ENCODE measurements at places on chromosomes 2 and 18.

DNA sequence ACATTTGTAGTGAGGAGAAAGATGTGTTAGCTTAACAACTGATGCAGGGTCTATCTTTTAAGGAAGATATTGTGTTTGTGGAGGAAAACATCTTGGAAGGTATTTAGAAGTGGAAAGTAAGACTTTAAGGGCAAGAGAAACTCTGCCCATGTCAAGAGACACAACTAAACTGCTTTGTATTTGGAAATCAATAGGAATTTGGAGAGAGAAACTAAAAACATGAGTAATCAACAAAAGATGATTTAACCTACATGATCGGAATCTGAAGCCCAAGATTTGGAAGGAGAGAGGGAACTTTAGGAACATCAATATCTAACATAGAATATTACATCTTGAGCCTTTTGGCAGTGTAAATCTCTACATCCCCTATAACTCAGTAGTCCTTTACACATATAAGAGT, 184.2 kb upstream of the COL3A1 start:
- no peak for DNase-seq

- no peak for DNase-seq
Observed at GRCh38 chr2:25618676-25619075, 54.7 kb downstream of the DTNB start.

- no peak for DNase-seq
Observed at GRCh38 chr2:57760381-57760801, 286.2 kb upstream of the VRK2 start.

DNA sequence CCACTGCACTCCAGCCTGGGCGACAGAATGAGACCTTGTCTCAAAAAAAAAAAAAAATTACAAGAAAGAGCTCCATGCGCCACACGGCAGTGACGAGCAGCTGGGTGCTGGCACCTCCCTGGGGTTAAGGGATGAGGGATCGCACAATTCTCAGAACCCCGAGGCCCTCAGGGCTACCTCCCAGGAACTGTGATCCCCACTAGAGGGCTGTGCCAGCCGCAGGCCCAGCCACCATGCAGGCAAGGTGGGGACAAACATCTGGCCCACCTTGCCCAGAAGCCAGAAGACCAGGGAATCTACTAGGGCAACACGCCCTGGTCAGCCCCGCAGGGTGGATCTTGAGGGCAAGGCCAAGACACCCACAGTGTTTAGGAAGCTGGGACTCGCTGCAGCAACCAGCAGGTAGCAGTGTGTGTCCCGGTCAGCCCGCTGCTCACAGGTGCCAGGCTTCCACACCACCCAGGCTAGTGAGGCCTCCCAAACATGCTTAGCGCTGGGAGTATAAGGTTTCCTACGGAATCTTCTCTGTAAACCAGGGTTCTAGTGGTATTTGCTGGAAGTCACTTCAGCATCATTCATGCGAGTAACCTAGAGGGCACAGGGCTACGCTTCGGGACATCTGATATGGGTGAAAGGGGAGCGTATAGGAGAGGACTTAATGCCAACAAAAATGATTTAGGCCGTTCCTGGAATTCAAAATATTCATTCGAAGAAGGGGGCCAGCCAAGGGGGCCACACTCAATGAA, 6.7 kb downstream of the SAG start:
- no peak for DNase-seq

DNA sequence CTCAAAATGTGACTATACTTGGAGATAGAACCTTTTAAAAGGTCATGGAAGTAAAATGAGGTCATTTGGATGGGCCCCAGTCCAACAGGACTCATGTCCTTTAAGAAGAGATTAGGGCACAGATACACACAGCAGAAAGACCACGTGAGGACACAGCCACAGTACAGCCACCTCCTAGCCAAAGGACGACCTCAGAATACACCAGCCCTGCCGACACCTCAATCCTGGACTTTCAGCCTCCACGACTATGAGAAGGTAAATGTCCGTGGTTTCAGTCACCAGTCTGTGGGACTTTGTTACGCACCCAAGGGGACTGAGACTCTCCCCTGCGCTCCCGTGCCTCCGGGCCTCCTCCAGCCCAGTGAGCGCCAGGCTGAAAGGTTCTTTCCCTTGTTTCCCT, 30.2 kb upstream of the HPCAL1 start:
- no peak for DNase-seq

DNA sequence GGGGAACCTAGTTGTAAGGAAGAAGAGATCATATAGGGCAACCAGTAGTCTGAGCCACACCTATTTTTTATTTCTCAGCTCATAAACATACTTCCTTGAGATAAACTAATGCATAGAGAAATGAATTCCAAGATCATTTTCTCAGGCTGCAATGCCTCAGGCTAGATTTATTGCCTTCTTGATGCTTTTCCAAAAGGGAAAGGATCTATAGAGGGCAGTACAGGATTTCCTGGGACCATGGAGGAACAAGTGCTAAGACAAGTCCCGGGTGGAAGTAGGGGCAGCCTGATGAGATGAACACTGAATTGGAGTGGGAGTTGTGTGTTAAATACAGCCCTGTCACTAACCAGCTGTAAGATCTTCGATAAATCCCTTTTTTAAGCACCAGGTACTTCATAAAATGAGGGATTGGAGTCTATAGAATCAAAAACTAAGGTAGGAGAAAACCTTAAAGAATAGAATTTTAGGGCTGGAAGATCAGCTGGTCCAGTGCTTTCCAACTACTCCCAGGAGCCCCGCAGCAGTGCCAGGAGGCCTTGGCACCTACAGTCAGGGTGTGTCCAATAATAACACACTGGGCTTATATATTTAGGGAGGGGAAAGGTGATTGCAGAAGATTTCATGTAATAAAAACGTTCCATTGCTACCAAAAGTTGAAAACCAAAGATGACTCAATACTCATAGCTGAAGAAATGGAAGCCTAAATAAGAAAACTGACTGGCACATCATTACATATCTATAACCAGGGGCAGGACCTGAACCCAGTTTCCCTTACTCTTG, 58.1 kb downstream of the SERTAD2 start:
- DNase-seq, result no peak

DNA sequence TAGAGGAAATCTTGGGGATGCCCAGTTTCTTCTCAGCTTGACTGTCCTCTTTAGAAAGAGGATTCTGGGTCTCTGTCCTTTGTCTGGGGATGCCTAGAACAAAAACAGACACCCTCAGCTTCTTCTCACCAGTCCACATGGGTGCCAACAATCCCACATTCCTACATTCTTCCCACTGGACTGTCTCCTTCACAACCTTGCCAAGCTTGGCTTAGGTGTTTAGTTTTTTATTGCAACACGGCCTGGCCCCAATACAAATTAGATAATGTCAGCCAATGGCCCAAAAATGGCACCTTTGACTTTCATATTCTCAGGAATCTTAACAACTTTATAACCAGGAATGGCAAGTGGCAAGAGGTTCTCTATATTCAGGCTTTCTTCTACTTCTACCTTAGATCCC, 273.0 kb downstream of the RNF152 start:
- DNase-seq, result no peak

DNA sequence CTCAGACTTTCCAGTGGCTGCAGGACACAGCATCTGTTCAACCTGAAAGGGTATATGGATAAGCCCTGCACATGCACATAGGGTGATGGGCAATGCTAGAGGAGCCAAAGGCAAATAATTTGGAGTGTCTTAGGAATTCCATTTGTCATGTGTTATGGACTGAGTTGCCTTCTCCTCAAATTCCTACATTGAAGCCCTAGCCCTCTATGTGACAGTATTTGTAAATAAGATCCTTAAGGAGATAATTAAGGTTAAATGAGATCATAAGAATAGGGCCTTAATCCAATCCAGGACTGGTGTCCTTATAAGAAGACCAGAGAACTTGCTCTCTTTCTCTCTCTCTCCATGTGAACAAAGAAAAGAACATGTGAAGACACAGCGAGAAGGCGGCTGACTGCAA, 42.9 kb upstream of the CREG2 start:
- DNase-seq, result no peak

GRCh38 chr18:2956056-2956455, 56.9 kb downstream of the LPIN2 start:
- DNase-seq, result peak; percentile 53

DNA sequence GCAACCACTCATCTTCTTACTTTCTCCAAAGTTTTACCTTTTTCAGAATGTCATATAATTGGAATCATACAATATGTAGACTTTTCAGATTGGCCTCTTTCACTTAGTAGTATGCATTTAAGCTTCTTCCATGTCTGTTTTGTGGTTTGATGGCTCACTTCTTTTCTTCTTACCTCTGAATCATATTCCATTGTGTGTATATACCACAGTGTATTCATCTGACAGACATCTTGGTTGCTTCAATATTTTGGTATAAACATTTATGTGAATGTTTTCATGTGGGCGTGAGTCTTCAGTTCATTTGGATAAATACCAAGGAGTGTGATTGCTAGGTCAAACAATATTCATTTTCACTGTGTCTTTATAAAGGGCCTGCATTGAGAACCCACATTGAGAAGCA, 136.1 kb upstream of the NOSTRIN start:
- no peak for DNase-seq

DNA sequence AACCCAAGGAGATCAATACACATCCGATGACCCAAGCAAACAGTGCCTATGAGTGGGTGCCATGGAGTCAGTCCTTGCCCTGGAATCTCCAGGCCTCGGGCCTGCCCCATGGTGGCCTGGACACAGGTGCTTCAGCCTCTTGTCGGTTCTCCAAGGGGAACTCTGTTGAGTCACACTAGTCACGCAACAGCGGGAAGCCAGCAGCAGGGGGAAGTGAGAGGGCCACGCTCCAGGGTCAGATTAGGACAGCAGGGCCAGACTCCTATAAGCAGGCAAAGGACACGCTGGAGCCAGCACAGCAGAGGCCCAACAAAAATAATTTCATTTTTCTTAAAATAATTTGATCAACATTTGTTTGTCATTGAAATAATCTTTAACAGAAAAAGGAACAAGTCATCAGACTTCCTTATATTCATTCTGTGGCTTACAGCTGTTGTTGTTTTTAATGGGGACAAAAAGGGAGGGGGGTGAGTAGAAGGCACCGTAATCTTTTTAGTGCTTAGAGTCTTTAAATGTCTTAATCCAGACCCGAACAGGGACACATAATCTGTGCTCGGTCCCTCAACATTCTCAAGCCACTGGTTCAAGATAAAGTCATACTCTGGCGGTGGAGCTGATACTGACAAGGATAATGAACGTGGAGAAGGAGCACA, 16.4 kb upstream of the ARMC9 start:
- DNase-seq, result peak; percentile 52

DNA sequence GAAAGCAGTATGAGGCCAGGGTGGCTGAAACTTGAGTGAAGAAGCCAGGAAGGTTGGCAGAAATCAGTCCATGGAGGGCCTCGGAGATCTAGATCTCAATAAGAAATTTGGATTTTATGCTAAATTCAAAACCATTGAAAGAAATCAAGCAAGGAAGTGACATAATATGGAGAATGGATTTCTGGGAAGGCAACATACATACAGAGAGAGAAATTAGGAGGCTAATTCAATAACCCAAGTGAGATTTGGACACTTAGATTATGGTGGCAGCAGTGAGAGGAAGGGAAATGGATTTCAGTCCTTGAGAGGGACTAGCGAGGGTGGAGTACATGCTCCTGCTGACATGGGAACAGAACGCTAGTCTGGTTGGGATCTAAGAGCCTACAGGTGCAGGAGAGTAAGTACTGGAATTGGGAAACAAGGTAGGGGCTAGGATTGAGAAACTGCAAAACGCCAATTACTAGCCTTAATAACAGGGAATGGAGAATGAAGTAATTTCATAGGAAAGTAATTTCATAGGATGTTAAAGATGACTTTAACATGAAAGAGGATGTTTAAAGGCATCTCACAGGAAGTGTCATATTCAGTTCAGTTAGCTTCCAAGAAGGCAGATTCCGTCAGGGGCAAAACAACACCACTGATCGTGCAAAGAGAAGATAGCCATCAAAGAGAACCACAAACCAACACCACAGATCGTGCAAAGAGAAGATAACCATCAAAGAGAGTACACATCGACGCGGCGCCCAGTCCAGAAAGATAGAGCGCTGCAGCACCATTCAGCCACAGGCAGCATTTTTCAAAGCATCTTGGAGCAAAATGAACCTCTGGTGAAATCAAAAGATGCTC, 27.2 kb downstream of the CDKL4 start:
- DNase-seq, result peak; percentile 88

DNA sequence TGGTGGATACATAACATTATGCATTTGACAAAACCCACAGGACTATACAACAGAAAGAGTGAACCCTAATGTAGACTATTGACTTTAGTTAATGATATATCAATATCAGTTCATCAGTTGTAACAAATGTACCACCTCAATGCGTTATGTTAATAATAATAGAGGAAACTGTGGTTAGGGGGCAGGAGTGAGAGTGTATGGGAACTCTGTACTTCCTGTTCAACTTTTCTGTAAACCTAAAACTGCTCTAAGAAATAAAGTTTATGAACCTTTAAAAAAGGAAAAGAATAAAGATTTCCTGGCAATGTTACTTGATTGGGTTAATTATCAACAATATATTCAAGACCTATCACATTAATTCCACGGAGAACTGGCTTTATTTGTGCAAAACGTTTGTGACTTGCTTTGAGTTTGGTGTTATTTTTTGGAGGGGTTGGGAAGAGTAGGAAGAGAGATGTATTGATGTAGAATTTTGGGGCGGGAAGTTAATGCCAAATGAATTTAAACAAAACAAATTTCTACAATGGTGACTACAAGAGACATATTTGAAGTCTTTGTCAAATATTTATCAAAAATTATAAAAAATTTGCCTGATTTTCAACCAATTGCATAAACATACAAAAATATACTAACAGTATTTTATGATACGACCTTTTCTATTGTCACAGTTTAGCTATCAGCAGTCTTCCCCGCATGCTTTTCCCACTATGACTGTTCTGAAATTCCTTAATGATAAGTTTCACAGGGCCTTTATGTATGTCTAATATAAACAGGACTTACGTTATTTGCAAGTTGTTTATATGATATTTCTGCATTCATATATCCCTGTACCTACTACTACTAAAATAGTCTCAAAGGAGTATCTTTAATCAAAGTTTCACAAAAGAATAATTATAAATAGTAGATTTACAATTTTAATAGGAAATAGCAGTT, 2.1 kb upstream of the RTN4 start:
- DNase-seq, result no peak

DNA sequence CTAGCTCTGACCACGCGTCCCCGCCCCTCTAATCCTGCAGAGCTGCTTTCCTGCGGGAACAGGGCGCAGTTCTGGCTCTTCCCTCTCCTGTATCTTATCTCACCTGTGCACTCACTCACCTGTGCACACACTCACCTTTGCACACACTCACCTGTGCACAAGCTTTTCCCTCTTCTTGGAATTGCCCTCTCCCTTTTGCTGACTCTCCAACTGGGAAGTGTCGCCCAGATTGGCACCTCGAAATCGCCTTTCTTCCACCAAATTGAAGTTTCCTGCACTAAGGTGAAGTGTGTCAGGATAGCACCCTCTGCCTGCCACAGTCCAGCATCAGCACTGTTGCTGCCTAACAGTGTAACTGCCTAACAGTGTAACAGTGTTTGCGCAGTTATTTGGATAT, 566 bp upstream of the CMPK2 start:
- DNase-seq, result peak; percentile 76

GRCh38 chr2:143649226-143649740, 520.1 kb downstream of the ARHGAP15 start:
- DNase-seq, result no peak

GRCh38 chr18:56233595-56233994, 404.8 kb downstream of the TXNL1 start:
- DNase-seq, result no peak

All from CD4-positive, alpha-beta T cell treated with Interferon alpha-2 for 1 hour (primary cell).